ENCODE measurements at places on chromosomes 7 and 10.

DNA sequence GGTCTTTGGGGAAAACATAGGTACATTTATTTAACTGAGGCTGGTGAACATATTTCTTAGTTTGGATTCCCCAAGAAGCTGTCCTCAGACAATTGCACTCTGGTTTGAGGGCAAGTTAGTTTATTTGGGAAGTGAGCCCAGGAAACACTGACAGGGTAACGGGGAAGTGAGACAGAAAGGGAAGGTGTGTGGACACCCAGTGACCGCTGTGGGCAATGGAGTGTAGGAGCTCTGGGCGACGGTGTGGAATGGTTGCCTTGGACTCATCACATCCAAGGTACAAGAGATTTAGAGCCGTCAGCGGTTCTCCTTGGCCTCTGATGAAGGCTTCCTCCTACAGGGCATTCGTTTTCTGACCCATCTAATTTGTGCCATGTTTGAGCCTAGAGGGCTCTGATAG lies 7.1 kb downstream of the MRC1 start:
- no peak for DNase-seq

- DNase-seq = no peak
These were observed 13.1 kb downstream of the WNT16 start for GRCh38 chr7:121341933-121342332.

DNA sequence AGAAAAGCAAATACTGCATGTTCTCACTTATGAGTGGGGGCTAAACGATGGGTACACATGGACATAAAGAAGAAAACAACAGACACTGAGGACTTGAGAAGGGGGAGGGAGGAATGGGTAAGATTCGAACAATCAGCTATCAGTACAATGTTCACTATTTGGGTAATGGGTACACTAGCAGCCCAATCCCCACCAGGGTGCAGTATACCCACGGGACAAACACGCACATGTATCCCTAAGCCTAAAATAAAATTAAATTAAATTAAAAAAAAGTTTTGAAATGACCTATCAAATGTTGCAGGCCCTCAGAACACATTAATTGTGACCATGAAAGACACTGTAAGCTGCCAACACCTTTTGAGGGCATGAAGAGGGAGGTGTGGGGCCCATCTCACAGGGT lies 316.0 kb downstream of the WDR37 start:
- no peak for DNase-seq

- no peak for DNase-seq
These were observed 82.0 kb downstream of the GRK5 start for GRCh38 chr10:119289227-119289920.

- no peak for DNase-seq
These were observed 55.5 kb upstream of the CCNJ start for GRCh38 chr10:95987685-95988426.

DNA sequence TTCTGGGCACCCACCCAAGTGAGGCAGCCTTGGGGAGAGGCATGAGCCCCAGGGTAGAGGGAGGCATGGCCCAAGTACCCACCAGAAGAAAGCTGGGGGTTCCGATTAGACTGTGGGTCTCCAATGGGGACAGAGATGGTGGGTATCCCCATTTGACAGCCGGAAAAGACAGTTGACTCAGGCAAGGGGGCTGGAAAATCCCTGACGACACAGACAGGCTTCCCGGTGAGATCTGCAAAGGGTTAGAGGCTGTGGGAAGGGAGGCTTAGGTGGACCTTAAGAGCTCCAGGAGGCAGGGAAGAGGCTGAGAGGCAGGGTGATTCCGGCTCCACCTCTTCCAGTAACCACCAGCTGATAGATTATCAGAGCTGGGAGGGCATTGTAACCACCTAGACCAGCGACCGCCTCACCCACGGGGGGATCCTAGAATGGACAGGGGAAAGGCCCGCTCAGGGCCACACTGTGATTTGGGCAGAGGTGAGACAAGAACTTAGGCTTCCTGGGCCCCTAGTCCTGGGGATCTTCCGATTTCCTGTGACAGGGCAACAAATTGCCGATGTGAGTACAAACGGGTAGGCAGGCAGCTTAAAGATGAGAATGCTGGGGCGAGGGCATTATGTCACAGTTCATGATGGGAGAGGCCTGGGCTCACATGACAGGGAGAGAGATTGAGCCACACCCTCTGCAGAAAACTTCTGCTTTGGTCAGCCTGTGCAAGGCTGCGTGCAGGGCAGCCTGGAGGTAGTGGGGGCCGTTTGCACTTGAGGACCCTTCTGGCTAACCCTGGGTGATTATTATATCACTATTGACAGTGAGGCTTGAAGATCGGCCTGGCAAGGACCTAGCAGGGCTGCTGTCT lies 5.4 kb downstream of the TBATA start:
- no peak for DNase-seq

GRCh38 chr7:104208421-104208780 lies 588 bp upstream of the ORC5 start:
- DNase-seq = no peak
